ENCODE measurements at places on chromosomes 11 and 22. TPM values are rescaled to one million over a fixed set of nuclear protein-coding genes. Genes with fewer than 3 reads are reported as not detected.

DNA sequence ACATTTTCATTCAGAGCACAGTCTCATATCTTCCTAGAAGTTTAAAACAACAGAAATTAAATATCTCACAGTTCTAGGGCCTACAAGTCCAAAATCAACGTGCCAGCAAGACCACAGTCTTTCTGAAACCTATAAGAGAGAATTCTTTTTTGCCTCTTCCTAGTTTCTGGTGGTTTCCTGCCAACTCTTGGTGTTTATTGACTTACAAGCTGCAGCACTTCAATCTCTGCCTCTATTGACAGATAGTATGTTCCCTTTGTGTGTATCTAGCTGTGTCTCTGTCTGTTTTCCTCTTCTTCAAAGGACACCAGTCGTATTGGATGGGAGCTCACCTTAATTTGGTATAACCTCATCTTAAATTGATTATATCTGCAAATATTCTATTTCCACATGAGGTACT lies 347.5 kb downstream of the DCDC1 start:
- no peak for DNase-seq

DNA sequence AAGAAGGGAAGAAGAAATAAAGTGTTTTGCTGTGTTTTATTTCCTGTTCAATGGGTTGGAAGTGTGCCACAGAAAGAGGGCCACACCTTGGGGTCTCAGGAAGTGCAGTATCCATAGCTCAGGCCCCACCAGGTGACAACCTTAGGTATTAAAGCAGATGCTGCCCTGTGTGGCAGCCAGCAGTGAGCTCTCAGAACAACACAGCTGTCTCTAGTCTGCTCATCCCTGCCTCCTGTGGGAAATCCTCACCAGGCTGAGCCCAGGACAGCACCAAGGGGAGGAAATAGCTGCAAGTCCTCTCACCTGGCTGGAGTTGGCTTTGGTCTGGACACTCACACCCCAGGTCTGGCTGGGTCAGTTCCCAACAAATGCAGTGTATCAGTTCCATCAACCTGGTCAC lies 25.1 kb downstream of the ARL14EP start:
- DNase-seq = no peak

GRCh38 chr22:22955866-22956535 lies 68.4 kb downstream of the IGLL5 start:
- peak; percentile 68 for DNase-seq

- DNase-seq = peak; percentile 57
Measured at GRCh38 chr11:100719809-100720221, 32.7 kb downstream of the ARHGAP42 start.

- DNase-seq = no peak
Measured at GRCh38 chr11:203945-204586, 3.1 kb downstream of the BET1L start.

- no peak for DNase-seq
Measured at GRCh38 chr11:47399860-47400767, 8.3 kb upstream of the SLC39A13 start.

Gene TNNT3
- 54.3 TPM for total RNA-seq

DNA sequence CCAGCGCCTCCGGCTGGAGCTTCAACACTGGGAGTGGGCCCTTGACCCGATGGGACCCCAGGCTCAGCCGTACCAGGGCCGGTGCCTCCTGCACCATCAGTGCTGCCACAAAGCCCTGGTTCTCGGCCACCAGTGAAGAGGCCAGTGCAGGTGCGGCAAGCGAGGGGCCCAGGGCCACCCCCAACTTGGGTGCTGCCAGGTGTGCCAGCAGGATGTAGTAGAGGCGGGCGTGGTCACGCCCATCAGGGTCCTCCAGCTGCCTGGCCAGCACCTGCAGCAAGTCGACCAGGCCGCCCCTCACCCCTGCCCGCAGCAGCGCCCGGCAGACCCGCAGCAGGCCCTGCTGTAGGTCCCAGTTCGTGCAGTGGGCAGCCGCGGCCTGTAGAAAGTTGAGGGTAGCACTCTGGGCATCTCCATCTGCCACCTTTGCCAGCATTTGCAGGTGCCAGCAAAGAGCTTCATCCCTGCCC lies 2.3 kb downstream of the AP5B1 start:
- DNase-seq = peak; percentile 74

DNA sequence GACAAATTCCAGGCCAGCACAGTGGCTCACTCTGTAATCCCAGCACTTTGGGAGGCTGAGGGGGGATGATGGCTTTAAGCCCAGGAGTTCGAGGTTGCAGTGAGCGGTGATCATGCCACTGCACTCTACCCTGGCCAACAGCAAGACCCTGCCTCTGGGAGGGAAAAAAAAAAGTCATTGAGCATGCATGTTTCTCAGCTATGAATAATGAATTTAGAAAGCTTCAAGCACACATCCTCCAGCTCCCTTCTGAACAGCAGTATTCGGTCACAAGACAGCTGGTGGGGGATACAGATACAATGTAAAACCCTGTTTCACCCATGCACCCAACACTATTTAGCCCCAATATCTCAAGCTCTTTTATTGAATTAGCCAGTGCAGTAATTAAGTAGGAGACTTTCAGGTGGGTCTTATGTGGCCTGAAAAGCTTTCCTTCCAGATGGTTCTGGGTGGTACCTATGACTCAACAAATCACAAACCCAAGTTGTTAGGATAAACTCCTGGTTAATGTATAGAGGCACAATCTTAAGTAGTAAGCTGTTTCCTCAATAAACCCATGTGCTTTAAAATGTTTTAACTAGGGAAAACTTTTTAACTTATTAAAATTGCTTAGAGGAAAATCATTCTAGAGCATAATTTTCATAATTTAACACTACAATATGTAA lies 13.4 kb downstream of the PRDM10 start:
- no peak for DNase-seq

- DNase-seq = no peak
Measured at GRCh38 chr11:33953289-33953688, 61.4 kb upstream of the LMO2 start.

DNA sequence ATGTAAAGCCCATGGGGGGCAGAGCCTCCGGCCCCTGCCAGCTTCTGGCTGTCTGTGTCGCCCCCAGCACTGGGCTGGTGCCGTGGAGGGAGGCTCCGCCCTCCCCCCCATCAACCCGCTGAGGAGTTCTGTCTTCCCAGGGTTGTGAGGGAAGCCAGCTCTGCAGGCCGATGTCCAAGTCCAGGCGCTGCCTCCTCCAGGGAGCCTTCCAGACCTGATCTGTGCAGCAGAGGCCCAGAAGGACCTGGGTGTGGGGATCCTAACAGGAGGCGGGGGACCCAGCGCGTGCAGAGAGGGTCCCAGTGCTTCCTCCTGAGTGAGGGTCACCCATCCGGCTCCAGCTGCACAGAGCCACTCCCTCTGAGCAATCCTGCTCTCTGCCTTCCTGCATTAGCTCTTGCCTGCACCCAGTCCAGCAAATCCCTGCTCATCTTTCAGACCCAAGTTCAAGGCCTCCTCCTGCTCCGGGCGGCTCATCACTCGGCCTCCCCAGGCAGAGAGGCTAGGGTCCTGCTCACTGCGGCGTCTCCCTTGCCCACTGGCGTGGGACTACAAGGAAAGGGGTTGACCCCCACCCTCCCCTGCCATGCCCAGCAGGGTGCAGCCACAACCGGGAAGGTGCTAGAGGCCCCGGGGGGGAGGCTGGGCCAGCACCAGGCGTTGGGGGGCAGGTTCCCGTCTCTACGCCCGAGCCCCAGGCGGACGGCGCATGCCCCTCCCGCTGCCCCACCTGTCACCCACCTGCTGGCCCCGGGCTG lies 16.4 kb downstream of the PRR33 start:
- peak; percentile 53 for DNase-seq

DNA sequence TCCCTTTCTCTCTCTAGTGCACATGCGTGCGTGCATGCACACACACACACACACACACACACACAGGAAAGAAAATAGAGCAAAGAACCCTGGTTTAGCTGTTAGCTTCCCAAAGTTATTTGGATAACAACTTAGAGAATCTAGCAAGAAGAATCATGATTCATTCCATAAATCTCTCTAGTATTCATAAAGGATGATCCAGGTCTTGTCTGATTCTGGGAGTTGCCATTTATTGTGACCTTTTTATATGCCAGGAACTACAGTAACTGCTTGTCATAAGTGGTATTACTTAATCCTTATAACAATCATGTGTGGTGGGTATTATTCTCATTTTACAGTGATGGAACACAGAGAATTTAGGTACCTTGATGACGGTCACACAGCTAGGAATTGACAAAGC lies 141.5 kb upstream of the MTMR2 start:
- DNase-seq = no peak

Gene ARHGEF17
- total RNA-seq = 159 TPM

GRCh38 chr11:64331569-64332371 lies 8.2 kb upstream of the CCDC88B start:
- peak; percentile 86 for DNase-seq

Gene MISFA
- total RNA-seq = 6.6 TPM

DNA sequence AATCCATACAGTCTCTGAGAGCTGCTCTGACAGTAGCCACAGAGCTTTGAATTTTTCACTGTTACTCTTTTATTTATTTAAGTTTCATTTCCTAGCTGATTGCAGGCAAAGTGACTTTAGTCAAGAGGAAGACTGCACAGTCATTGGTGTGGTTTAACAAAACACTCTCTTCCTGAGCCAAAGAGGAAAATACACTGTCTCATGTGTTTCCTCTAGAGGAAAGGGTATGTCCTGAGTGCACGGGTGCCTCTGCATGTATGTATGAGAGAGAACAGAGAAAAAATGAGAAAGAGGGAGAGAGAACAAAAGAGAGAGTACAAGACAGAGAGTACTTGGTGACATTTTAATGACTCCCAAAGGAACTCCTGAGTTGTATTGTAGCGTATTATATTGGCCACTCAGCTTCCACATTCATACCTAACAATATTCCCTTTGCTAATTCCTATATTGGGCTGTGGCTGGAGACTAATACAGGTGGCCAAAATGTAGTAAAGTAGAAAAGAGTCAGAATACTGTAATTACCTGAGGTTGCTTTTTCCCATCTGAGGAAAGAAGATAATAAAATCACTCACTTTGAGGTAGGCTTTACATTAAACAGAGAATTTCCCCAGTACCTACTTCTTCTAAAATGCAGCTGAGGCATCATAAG lies at the start of gene OR4D9:
TSS of gene OR4D9 (plus strand) at position 599 of the 649 bp plus-strand sequence. CDS start 3,374 bp downstream, outside the sequence.
- DNase-seq = no peak

Gene ARRB1
- 31.3 TPM for total RNA-seq

Gene TBX1
- total RNA-seq = 2.3 TPM

- peak; percentile 67 for DNase-seq
Measured at GRCh38 chr22:22060200-22061084, 77.9 kb upstream of the TOP3B start.

GRCh38 chr22:39097098-39098020 lies at the start of gene APOBEC3H:
Gene APOBEC3H, plus strand, starts transcription at chr22:39097244. Its CDS starts 3,035 bp downstream, at chr22:39100279.
- peak; percentile 77 for DNase-seq

Gene POU2AF1
- 0.45 TPM for total RNA-seq

Data from aorta (tissue), 5 donors.